ENCODE measurements at places on chromosomes 13 and 19.
A peak's percentile ranks its signal among the peaks of the same experiment; 100 is the strongest.

DNA sequence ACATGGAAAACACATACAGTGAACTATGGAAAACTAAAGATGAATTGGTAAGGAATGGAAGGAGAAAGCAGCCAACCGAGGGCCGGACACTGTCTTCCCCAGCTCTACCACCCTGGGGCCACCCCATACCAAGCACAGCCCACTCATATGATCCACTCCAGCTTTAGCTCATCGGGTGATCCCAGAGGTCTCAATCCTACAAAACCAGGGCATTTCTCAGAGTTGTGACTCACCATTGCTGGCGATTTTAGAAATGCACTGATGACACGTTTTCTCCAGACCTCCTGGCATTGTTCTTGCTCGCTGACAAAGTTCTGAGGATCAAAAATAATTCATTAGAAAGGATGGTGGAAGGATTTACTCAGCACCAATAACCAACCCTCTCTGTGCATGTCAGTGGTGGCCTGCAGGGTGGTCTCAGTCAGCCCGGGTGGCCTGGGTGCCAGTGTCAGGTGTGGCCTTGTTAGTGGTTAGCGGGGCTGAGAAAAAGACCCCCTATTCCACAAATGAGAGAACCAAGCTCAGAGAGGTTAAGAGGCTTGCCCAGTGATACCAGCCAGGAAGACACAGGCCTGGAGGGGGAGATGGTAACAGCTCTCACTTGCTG is 6.6 kb downstream of the TMEM272 start:
- no peak for DNase-seq

- DNase-seq = peak; percentile 83
These were observed 30.4 kb upstream of the CYP4F8 start for GRCh38 chr19:15584541-15585115.

DNA sequence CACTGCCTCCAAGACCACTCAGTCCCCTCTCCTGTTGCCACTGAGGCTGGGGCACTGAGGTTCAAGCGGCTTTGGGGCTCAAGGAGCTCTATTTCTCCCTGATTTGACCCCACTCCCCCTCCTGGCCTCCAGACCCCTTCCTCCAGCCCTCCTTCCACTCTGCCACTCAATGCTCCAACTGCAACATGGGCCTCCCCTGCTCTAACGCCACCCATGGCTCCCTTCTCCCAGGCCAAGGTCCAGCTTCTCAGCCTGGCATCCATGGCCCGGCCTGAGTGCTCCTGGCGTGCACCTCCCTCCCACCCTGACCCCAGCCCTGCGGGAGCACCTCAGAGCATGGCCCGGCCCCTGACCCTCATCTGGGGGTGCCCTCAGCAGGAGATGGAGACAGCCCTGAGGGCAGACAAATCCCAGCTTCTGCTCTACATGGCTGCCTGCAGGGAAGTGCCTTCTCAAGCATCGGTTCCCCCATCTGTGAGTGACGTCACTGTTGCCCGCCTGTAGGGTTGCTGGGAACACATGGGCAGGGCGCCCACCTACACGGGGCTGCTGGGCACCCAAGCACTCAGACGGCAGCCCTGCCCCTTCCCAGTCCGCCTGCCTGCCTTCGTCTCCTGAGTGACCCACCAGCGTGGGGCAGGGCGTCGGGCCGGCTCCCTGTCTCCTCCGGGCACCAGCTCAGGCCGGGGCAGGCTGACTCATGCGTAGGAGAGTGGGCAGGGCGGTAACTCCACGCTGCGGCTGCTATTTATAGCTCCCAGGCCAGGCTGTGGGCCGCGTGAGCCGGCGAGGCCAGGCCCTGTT is 1.6 kb upstream of the DIRAS1 start:
- DNase-seq = peak; percentile 77

GRCh38 chr19:28514166-28514565 is 698.8 kb downstream of the UQCRFS1 start:
- DNase-seq = no peak

- DNase-seq = no peak
These were observed 2.8 kb downstream of the MIR17HG start for GRCh38 chr13:91349992-91350911.

DNA sequence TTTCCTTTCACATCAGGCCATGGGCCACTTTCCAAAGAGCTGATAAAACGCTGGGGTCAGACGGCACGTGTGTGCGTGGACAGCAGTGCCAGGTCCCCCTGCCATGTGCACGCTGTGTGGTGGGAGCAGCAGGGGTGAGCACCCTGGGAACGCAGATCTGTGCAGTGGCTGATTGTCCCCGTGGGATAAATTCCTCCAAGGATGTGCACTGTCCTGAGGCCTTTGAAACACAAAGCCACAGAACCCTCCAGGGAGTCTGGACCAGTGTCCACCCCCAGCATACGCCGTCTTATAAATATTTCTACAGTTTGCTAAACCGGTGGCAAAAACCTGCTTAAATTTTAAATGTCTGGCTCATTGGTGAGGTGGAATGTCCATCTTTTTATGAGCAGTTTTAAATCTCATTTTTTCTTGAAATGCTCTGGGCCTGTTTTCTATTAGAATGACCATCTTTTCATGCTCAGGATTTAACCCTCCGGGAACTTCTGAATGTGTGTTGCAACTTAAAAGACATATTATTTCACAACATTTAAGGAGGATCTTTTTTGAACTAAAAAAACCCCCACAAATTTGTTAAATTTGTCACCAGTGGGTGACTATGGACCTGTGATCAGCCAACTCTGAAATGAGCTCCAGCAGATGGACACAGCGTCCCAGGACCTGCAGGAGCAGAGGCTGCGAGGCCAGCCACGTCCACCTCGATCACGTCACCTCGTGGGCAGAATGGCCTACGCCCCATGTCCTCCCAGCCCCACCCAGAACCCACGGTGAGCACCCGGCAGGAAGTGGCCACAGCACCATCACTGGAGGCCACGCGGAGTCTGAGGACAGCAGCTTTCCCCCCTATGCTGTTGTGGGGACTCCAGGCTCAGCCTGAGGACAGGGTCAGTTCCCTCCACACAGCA is 68.6 kb downstream of the RASA3 start:
- no peak for DNase-seq

Measured in HTR-8/SVneo (cell line).